ENCODE measurements at places on chromosomes 5 and 9.

GRCh38 chr5:32505756-32506155 is 61.2 kb upstream of the ZFR start:
- peak; percentile 48 for DNase-seq

- DNase-seq: no peak
Observed at GRCh38 chr9:18730241-18730640, 256.3 kb downstream of the ADAMTSL1 start.

- DNase-seq: peak; percentile 73
Observed at GRCh38 chr5:159471904-159472303, 141.6 kb upstream of the IL12B start.

- no peak for DNase-seq
Observed at GRCh38 chr5:175207321-175208040, 236.5 kb downstream of the DRD1 start.

DNA sequence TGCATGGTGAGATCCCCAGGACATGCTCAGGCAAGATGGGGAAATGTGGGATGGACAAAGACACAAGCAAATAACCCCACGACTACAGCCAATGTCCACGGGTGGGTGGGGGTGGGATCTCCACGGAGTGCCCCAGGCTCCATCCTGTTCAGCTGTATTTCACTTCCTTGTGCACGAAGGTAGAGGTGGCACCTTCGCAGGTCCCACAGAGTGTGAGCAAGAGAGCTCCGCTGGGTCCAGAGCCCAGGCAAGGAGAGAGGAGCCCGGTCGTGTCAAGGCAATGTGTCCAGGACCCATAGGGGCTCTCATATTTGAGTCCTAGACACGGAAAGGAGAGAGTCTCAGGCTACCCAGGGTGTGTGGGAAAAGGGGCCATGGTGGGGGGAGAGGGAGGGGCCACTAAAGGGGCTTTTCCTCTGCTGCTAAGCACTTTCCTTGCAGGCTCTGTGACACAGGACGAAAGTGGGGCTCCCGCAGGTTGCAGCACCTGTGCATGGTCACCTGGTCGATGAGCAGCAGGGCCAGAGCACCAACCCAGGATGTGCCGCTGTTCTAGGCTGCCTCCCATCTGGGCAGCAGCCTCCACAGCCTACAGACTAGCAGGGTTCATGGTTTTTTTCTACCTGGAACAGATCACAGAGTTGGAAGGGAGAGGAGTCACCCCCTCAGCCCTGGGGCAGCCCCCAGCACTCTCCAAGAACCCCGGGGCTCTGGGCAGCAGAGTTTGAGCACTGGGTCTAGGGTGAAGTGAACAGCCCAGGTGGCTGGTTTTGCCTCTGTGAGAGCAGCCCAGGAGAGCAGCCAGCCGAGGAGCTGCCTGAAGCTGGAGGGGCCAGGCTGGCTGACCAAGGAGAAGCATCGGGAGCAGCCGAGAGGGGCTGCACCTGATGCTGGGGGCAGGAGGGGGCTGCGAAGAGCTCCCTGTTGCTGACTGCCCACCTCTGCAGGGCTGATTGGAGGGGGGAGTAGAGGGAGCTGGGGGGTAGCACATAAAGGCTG is 100.7 kb upstream of the MVB12B start:
- DNase-seq: no peak

- DNase-seq: no peak
Observed at GRCh38 chr5:57662991-57663390, 180.4 kb upstream of the ACTBL2 start.

DNA sequence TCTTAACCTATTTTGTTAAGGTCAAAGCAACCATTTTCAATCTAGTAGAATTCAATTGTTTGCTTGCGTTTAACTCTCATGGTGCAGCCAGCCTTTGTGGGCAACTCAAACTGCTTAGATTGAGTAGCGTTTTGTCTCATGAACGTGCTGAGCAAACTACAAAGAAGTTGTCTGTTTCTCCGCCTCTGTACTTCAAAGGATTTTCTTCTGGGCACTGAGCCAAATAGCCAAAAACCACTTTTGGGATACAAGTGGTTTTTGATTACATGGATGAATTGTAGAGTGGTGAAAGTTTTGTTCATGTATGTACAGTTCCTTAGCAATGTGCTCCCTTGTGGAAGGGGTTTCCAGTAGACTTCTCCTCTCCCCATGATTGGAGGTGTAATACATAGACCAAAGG is 122.9 kb downstream of the CFAP90 start:
- DNase-seq: no peak

DNA sequence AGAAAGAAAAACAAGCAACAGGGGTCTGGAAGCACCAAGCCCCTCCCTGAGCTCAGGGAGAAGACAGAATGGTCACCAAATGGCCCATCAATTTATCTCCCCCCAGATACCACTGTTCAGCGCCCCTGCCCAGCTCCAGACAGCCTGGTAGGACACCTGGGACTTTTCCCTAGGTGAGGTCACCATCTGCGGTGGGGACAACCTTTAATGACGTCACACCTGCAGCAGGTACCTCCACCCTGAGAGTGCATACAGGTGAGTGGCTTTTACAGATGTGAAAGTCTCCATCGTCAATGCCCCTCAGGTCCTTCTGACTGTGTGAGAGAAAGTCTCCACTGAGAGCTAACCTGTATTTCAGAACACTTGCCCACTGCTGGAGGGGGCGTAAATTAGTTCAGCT is 34.3 kb upstream of the LAMC3 start:
- no peak for DNase-seq

GRCh38 chr5:40841068-40841805 is at the start of gene CARD6:
TSS of gene CARD6 (plus strand) at chr5:40841367. CDS start at chr5:40841383, 16 bp downstream.
- no peak for DNase-seq

GRCh38 chr5:142686210-142686734 is 382 bp upstream of the FGF1 start:
- DNase-seq: peak; percentile 58

DNA sequence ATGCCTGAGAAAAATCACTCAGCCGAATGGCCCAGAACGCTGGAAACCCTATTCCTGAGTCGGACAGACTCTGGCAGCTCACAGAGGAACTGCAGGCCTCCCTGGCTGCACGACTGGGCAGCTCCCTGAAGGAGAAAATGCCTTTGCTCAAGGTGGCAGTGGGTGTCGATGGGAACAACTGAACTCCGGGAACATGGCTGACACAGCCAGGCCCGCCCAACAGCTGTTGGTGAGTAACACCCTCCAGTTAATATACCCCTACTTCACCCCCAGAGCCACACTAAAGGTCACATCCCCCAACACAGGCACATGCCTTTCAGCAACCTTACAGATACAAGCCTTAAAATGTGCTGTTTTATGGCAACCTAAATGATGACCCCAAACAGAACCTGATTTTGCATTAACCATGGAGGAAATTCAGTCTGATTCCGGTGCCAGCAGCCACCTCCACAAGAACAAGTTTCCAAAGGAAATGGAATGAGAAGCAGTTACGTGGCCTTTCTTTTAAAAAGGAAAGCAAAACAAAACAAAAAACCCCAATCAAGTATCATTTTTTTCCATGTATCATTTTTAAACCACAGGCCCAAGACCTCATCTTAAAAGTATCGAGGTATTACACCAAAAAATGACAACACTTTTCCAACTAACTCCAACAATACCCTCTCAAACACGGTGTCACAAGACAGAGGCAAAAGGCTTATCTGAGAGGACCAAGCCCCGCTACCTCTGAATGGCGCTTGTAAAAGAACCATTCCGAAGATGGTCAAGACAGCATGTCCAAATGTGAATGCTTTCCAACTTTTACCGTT is 3.1 kb downstream of the KLF9 start:
- no peak for DNase-seq

- DNase-seq: peak; percentile 16
Observed at GRCh38 chr9:124482431-124483031, 24.7 kb downstream of the NR5A1 start.

DNA sequence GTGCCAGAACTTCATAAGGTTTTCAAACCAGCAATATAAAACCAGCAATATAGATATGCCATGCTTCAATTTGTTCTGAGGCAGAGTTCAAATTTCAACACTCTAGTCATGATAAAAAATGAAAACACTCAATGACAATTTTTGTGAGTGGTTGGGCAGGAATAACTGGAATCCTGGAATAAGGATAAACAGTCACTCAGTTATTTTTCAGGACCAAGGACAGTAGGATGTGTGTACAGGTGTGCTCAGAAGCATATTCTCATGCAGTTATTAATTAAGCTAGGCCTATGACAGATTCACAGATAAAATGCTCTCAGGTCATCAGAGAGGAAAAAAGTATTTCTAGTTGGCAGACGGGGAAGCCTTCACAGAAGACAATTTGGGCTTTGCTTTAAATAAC is 117.3 kb upstream of the PPP2R2B start:
- no peak for DNase-seq

DNA sequence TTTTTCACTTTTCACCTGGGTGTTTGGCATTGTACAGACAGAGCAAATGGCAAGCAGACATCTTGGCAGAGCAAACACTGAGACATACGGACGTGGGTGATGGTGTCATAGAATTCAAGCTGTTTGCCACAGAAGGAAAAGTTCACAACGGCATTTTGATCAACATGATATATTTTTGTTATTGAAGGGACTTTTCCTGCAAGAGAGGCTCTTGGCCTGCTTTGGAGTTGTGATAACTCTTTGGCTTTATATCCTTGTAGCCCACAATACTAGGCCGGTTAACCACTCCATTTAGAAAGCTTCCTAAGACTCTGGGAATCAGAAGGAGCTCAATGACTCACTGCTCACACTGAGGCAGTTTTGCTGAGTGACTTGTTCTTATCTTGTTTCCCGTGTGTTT is 1038.3 kb downstream of the TLE1 start:
- no peak for DNase-seq

GRCh38 chr5:22514231-22514630 is 338.9 kb downstream of the CDH12 start:
- DNase-seq: no peak

- DNase-seq: no peak
Observed at GRCh38 chr5:139524940-139525585, 36.1 kb upstream of the UBE2D2 start.

GRCh38 chr5:102153003-102153759 is 142.9 kb downstream of the SLCO4C1 start:
- no peak for DNase-seq

DNA sequence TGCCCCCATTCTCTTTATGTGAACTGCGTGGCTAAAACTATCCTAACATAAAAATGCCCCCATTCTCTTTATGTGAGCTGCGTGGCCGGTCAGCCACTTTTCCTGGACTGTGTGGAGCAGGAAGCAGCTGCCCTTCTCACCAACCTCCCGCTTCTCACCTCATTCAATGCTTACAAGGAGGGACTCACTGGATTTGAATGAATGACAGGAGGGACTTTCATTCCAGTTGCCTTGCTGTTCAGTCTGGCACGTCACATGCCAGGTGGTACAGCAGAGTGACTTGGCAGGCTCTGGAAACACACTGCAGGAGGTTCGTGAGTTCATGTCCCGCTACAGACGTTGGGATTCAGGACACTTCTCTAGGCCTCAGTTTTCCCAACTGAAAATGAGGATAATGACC is 60.2 kb upstream of the NFIL3 start:
- no peak for DNase-seq

Data from left hindlimb (tissue), 1 donor.